Hippocampal formation (tissue), 2 donors: ENCODE measurements at places on chromosomes 1 and 21.

DNA sequence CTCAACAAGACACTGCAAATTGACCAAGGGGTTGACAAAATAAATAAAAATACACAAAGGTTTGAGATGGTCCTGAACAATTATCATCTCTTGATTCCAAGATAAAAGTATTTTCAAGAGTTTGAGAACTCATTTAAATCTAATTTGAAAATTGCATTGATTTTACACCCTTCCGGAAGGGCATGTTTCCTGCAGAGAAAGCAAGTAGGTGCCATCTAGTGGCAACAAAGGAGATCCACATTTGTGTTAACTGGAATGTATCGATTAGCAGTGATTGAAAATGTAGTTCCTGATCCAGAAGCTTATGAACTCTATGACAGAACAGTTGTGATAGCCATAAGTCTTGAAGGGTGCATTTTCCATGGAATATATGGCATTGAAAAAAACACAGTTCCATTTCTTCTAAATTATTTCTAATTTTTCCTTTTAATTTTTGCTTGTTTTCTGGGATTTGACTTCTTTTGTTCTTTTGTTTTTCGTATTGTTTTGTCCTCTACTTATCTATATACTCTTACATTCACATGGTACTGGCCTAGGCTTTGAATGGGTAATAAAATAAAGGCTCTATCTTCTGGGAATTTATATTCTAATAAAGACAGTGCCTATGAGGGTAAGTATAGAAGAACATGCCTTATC is 143.7 kb downstream of the DNM3 start:
- no peak for DNase-seq

DNA sequence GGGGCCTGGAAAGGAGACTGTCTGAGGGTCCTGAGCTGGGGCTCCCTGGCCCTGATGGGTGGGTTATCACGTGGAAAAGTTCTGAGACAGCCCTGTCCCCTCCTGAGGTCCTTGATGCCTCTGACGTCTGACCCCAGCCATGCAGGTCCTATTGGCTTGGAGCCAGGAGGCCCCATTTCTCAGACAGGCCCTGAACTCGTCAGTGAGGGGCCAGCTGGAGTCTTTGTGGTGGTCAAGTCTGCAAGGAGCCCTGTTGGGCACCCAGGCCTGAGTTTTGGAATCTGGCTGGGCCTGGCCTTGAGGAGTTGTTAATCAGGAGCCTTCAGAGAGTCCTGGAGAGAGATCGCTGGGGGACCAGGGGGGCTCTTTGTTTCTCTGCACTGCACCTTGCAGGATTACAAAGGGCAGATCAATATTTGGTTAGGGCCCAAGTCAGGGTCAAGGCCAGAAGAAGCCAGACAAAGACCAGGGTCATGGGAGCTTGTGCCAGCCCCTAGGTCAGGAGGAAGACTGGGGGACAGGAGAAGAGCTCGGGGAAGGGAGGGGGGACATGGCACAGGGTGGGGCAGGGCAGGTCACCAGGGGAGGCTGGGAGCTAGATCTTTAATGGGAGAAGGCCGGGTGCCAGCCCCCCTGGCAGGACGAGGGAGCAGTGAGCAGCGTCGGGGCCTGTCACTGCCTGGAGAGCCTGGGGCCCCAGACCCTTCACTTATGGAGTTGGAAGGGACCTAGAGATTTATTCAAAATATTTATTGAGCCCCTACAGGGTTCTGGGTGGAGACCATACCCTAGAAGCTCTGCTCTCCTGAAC is 83.2 kb downstream of the PTPRU start:
- DNase-seq, result no peak

GRCh38 chr21:44935533-44935927 is 4.3 kb upstream of the SLX9 start:
- no peak for DNase-seq

GRCh38 chr1:168288311-168289052 is 7.8 kb downstream of the TBX19 start:
- DNase-seq, result no peak

GRCh38 chr1:151281969-151282882 is at the start of gene ZNF687:
TSS of gene ZNF687 (plus strand) at chr1:151282299. CDS start at chr1:151286292, 3,993 bp downstream.
- DNase-seq, result peak; percentile 100

DNA sequence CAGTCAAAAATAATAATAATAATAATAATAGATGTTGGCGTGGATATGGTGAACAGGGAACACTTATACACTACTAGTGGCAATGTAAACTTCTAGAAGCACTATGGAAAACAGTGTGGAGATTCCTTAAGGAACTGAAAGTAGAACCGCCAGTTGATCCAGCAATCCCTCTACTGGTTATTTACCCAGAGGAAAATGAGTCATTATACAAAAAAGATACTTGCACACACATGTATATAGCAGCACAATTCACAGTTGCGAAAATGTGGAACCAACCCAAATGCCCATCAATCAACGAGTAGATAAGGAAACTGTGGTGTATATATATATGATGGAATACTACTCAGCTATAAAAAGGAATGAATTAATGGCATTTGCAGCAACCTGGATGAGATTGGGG is 176.0 kb downstream of the PLPP3 start:
- DNase-seq, result no peak

DNA sequence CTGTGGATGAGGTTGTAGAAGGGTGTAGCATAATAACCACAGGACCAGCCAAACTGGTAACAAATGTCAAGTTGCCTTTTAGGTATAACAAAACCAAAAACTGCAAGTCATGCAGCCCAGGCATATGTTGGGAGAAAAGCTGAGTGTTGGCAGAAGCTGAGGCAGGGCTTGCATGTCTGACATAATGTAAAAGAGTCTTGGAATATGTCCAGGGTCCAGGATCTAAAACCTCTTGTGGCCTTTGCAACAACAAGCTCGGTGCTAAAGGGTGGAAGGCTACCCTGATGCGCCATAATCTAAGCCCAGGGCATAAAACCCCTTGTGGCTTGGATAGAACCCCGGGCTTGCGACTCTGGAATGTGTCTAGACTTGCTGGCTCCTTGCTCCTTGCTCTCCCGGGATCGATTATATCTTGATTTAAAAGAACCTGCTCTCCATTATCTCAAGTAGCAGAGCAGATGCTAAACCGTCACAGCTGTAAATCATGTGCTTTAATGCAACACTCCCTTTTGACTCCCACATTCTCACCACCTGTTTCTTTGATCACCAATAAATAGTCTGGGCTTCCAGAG is 26.5 kb upstream of the SLC35A3 start:
- no peak for DNase-seq

- DNase-seq, result peak; percentile 62
Measured at GRCh38 chr1:201713086-201713810, 115.7 kb upstream of the IPO9 start.

DNA sequence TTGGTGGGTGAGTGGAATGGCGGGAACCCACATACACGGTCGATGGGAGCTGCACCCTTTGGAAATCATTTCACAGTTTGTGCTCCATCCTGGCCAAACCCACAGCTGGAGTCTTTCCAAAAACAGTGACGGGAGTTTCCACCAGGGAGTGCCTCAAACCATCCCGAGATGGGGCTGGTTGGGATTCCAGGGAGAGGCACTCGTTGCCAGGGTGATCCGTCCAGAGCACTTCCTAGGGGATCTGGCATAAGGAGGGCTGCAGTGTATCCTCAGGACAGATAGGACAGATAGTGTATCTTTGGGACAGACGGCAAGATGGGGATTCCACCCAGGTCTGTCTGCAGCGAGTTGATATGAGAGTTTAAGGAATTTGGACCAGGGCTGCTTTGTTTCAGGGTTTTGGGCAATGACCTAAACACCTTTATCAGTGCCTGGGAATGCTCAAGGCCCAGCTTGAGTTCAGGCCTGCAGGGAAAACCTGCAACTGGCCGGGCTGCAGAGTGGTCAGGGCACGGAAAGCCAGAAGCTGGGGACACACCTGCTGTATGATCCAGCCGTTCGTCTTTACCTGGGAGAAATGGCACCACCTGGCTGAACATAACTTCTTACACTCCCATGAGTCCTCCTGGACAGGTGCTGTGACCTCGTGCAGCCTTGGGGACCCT is 3.4 kb upstream of the POFUT2 start:
- no peak for DNase-seq

DNA sequence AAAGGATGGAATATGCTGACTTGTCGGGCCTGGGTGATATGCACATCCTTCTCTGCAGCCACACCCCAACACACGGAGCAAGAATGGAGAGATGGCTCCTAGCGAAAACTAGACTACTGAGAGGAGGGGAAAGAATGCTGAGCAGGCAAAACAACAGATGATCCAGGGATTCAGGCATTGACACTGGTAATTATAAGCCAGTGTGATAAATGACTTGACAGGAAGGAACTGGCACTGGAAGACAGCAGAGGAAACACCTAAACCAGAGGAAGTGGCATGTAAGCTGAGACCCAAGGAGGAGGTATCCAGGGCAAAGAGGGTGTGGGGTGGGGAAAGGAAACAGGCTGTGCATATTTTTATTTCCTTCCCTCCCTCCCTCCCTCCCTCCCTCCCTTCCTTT is 31.7 kb upstream of the KHDRBS1 start:
- no peak for DNase-seq

GRCh38 chr1:24902471-24902891 is 27.6 kb downstream of the RUNX3 start:
- DNase-seq, result no peak

GRCh38 chr1:64212031-64212430 is 8.6 kb downstream of the UBE2U start:
- no peak for DNase-seq

DNA sequence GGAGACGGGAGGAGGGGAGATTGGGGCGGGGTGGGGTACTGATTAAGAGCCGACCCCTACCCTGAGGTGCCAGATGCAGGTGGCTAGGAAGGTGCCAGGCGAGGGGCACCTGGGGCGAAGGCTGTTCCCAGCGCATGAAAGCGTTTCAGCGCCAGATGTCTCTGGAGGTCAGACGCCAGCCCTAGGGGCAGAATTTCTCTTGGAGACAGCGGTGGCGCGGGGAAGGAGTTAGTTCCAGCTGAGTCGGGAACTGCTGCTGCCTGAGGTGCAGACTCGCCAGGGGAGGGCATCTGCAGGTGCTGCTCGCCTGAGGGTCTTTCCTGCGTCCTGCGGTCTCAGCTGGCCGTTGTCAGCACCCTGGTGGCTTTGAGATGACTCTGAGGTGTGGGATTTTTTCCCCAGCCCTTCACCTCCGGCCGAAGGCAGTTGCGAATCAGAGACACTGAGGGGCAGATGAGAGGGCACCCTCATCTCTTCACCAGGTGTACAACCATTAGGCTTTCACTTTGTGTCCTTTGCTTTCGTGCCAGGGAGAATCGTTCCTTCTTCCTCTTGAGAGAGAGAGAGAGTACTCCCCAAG is 539 bp downstream of the CGN start:
- DNase-seq, result peak; percentile 67

DNA sequence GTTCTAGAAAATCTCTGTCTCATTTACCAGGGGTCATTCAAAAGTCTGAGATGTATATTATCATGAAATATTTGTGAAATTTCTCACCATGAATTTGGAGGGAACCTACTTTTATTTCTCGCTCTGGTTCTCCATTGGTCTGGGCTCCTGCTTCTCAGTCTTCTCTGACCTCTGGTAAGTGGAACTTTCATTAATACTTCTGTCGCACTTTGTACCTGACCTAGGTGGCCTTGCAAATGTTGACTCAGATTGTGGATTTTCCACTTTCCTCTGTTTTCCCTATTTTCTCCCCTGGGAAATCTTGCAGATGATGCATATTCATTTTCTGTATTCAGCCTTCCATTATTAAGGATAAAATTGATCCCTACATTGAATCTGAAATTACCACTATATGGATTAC is 53.2 kb downstream of the LRIG2 start:
- no peak for DNase-seq
